ENCODE measurements at places on chromosomes 12 and 14.

GRCh38 chr14:104980611-104981531 lies 2.7 kb upstream of the AHNAK2 start:
- no peak for DNase-seq

DNA sequence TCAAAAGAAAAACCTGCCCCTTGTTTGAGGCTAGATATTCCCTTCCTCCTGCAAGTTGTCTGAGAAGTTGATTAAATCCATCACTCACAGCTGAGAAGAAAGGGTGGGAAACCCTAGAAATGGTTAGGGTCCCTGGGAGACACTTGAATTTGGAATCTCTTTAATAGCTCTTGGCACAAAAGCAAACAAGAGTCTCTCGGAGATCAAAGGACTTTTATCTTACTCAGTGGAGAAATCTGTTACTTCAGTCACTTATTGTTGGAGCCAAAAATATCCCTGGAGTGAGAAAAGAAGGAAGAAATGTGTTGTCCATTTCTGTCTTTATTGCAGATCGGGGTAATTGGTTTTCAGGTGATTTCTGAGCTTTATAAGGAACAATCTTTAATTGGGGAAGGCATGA lies 47.0 kb downstream of the TMEM132C start:
- DNase-seq, result no peak

DNA sequence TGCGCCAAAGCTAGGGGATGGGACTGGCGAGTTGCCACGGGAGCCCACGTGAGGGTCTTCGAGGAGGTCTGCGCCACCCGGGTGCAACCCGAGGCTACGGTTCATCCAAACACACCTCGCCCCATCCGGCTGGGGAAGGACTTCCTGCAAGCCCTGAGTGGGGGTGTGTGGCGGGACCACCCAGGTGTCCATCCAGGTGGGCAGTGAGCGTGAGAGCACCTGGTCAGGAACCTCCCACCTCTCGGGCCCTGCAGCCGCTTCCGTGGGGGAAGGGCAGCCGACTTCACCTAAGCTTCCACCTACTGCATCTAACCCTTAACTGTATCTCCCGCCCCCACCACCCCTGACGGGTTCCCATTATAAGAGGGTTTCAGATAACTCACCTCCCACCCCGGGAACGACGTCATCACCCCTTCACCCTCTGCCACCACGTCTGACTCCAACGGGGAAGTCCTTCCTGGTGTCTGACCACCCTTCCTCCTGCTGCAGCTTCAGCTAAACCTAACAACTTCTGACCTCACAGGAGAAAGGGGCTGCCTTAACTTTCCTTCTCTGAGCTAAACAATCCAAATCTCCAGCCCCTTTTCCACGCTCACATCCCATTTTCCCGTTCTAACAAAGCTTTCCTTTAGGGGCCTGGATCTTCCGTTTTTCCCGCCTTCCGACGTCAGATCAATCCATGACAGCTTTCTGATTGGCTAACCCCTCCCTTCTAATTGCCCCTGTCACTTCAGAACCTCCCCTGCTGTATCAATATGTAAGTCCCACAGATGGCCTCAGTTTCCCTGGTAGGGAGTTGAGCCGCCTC lies 27.4 kb upstream of the SMUG1 start:
- no peak for DNase-seq

DNA sequence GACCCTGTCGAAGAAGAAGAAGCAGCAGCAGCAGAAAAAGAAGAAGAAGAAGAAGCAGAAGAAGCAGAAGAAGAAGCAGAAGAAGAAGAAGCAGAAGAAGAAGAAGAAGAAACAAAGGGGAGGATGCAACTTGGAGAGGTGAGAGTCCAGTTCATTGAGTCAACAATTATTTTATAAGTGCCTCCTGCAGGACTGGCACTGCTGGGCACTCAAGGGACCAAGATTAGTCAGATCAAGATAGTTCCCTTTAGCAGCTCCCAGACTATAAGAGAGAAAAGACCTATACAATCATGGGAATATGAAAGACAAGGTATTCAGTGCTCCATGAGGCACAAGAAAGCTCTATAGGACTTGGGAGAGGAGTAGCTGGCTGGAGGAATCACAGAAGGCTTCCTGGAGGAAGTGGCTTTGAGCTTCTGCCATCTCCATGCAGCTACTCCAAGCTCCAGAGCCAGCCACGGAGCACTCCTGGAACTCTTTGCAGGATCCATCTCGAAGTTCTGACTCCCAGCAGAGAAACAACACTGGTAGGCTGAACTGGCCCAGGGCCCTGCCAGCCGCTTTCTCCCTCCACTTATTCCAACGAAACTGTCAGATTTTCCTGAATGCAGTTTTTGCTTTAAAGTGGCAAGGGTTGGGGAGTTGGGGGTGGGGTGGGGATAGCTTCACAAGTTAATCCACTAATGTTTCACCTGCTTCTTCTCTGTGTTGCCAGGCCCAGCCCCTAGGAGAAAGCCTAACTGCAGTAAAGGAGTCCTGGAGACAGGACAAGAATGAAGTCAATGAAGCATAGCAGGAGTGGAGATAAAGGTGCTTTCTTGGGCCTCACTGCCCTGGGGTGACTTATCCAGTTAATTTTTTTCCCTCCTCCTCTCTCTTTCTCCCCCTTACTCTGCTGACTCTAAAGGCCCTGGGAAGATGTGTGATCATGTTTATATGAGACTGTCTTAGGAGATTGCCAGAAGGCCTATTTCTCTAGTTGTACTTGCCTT lies 140.1 kb upstream of the PARP11 start:
- DNase-seq, result no peak
